ENCODE measurements at places on chromosomes 7 and 10.

DNA sequence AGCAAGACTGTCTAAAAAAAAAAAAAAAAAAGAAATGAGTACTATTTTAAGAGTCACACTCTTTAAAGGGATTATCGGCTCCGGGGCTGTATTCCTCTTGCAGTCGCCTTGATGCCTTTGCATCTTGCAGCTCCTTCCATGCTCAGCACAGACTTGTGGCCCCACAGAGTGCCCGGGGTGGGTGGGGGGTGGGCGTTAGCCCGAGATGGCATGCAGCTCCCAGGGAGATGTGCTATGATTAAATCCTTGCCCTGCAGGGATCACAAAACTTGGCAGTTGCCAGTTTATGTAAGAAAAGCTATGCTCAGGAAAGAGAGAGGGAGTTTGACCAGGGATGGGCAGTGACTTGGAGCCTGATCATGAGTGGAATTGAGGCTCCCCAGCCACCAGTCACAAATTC lies 81.9 kb downstream of the CCDC3 start:
- no peak for DNase-seq

DNA sequence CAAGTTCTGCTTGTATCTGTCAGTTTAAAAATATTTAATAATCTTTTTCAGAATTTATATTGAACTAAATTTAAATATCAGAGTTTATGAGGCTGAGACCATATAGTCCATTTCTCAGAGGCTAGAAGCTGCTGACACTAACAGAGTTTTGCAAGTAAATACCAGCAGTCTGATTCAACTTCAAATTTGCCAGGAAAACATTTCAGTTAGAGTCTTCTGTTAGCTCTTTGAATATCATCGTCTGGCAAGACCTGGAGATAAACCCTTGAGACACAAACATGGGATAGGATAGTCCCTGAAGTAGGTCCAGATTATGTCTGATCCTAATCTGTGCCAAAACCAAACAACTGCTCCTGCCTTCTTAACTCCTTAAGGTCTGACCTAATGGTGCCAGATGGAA lies 472.8 kb upstream of the STEAP1 start:
- DNase-seq: no peak

DNA sequence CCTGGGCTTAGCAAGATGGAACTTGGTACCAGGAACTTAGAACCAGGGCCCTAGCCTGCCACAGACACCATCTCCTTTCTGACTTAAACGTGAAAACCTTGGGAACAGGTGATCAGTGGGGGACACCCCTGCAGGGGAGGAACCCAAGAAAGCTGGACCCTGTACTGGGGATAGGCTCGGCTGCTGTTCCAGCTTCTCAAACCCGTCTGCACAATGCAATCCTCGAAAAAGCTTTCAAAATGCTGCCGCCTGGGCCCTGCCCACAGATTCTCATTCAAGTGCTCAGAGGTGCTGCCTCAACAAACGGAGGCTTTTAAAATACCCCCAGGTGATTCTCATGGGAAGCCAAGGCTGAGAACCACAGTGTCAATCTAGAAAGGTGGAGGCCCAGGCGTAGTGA lies 169.7 kb downstream of the ARHGAP21 start:
- no peak for DNase-seq

DNA sequence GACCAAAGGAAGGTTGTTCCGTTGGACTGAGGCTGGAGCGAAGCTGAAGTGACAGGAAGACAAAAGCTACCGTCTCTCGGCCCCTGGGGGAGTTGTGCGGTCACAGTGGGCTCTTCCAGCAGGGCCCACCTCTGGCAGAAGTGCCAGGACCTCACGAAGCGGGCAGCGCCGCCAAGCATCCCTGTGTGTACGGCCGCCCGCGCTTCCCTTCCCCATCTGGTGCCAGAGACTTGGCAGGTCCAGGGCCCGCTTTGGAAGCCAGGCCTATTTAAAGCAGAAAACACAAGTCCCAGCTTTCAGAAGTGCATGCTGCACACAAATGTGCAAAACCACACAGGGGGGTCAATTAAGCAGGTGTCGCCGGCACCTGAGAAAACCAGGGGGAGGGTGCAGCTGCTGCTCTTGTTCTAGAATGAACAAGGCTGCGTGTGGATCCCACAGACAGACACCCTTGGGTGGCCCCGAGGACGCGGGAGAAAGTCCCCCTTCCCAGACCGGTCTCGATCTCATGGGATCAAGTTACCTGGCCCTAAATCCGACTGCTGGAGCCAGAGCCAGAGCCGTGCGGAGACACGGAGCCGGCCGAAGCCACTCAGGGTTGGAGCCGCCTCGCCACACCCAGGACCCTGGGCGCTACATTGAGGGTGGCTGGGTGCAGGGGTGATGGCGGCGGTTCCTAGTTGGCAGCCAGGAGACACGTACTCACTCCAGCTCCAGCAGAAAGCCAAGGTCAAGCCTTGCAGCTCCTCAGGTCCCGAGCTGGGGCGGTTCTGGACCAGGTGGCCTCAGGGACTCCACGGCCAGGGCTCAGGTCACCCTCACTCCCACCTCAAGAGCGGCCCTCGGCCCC lies 51.8 kb upstream of the PPP2R2D start:
- DNase-seq: no peak

DNA sequence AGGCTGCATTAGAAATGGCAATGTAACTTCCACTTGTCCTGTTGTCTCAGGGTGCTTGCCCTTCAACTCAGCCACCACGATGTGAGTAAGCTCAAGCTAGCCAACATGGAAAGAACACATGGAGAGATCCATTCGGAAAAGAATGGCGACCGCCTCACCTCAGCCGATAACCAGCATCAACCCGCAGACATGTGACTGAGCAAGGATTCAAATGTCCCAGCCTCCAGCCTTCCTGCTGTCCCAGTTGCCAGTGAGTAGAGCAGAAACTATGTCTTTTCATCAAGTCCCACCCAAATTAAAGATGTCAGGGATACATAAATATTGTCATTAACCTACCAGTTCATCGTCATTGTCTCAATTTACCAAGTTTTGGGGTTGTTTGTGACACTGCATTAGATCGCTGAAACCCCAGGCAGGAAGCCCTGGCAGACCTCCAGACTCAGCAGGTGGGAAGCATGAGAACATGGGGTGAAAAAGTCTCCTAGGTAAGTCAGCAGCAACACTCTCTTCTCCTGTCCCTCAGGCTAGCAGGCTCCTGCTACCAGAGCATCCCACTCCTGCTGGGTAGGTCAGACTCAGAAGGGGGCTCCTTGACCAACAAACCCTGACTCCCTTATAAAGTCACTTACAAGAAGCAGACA lies 67.0 kb downstream of the OSBPL3 start:
- peak; percentile 23 for DNase-seq

GRCh38 chr10:30705101-30705624 lies 75.6 kb upstream of the LYZL2 start:
- peak; percentile 59 for DNase-seq

DNA sequence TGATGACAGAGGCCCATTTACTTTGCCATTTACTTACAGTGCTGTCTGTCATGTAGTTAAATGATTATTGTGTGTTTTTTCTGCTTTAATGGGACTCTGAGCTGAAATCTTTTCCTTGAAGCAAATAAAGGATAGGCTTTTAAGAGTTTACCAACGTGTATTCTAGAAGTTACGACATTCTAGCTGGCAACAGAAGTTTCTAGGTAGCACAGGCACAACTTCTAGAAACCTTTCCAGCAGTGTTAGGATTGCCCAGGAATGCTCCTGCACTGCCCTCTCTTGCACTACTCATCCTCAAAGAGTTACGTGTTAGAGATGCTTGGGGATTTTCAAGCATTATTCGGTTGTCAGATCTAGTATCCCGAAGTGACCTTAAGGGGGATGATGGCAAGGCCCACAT lies 42.5 kb upstream of the TMEM236 start:
- DNase-seq: no peak

- DNase-seq: no peak
These were observed 92.5 kb upstream of the AHR start for GRCh38 chr7:17205910-17206309.

DNA sequence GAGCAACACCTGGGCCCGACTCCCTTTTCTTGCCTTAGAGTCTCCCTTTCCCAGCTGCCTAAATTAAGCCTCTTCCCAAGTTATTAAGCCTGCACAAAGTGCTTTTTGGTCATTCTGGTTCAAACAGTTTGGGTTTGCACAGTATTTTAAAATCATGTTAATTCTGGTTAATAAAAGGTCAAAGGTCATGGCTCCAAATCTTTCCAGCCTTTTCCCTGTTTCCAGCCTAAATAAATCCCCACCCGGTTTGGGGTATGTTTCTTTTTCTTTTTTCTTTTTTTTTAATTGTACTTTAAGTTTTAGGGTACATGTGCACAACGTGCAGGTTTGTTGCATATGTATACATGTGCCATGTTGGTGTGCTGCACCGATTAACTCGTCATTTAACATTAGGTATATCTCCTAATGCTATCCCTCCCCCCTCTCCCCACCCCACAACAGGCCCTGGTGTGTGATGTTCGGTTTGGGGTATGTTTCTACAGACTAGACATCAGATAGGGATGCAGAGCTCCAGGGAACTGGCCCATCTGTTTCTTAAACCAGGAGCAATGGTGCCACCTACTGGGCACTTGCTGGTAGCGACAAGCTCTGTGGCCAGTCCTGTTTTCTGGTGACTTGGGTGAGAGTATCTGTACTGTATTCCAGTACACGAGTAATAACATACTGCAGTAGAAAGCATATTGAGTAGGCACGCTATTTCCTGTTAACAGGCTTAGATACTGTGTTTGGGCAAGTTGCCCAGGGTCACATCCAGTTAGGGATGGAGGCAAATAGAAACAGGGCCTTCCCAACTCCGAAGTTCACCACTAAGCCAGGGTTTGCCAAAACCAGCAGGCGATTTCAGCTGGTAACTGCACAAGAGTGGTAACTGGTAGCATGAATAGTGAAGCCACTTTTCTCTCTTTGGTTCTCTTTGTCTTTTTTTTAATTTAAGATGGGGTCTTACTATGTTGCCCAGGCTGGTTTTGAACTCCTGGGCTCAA lies 60.6 kb upstream of the TRIM8 start:
- peak; percentile 93 for DNase-seq

DNA sequence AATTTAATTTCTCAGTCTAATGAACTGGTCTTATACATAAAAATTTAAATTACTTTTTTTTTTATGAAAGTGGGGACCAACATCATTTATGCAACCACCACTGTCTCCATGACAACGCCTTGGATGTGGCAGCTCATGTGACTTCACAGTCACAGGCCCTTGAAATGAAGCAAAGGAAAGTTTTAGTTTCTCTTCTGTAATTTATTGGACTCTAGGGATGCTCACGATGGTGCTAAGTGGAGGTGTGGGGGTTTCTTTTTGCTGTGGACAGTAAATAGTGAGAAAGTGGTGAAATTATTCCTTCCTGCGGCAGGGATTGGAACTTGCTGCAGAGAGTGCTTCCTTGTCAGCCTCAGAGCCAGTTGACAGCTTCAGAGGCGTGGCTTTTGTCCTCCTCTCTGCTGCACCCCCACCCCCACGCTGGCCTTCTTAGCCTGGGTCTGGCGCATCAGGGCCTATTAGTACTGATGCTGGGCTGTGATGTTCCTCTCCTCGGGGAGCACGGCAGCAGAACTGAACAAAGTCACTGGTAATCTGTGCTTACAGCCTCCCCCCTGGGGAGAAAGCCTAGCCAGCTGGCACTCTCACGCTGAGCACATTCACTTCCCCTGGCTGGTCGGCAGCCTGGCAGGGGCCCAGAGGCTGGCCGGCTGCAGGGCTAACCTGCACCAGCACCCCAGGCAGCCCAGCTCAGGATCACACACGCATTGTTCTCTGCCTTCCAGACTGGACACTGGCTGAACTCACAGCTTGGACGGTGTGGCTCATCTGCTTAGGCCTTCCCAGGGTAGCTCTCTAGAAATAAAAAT lies 517.5 kb upstream of the GALNT17 start:
- no peak for DNase-seq

GRCh38 chr10:125057158-125058001 lies 103.0 kb downstream of the CTBP2 start:
- DNase-seq: peak; percentile 92

DNA sequence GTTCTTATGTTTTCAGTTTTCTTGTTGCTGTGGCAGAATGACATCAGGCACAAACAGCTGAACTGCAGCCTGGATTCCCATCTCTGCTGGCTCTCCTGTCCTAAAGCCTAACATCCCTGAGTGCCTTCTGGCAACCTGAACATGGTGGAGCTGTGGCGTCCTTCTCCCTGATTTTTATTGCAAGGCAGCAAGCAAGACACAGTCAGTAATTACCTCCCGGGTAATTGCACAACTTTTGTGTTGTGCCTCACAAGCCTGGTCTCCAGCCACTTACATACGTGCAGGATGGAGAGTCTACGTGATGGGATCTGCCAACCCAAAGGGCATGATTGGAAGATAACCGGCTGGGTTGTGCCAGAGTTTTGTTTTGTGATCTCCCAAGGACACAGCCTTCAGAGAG lies 116.1 kb upstream of the PARD3 start:
- DNase-seq: no peak

DNA sequence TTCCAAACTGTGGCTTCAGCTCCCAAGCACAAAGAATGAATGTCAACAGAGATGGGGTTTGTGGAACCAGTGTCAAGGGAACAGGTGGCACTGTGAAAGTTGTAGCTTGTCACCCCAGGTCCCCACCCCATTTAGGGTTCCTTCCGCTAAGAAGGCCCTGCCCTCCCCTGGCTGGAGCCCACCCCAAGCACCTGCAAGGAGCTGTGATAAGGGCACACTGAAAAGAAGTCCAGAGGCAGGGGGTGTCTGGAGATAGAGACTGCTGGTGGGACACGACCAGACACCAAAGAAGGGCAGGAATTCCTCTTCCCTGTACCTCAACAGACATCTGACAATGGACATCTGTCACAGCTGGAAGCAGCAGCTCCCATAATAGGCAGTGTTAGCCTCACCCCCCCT lies 4.5 kb downstream of the GRID1 start:
- DNase-seq: no peak

- peak; percentile 98 for DNase-seq
These were observed at the start of gene SCIN for GRCh38 chr7:12570534-12571461. Gene SCIN, plus strand, starts transcription at chr7:12570720. Its CDS starts 67 bp downstream, at chr7:12570787.

DNA sequence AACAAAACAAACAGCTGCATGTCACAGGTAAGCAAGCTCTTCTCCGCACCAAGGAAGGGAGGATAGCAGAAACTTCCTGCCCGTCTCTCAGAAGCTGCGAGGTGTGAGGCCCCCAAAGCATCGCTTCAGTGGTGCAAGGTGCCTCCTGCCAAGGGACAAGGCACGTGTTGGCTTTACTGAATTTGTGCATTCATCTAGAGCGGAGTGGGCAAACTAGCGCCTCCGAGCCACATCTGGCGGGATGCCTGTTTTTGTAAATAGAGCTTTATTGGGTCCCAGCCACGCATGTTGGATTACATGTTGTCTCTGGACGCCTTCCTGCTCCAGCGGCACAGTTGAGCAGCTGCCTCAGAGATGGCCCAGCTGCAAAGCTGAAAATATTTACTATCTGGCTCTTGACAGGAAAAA lies 27.7 kb downstream of the PHYH start:
- DNase-seq: peak; percentile 80

GRCh38 chr7:70620333-70621055 lies 511.4 kb upstream of the GALNT17 start:
- no peak for DNase-seq
